Endodermal cell (in vitro differentiated cells): ENCODE measurements at places on chromosomes 12 and 14. TPM values are rescaled to one million over a fixed set of nuclear protein-coding genes. Genes with fewer than 3 reads are reported as not detected.

GRCh38 chr12:121427556-121428050, 27.7 kb downstream of the RNF34 start:
- DNase-seq, result no peak

C12orf56 gene
- 0.48 to 1.0 TPM (median 0.77 TPM) in 3 replicates for total RNA-seq

DNA sequence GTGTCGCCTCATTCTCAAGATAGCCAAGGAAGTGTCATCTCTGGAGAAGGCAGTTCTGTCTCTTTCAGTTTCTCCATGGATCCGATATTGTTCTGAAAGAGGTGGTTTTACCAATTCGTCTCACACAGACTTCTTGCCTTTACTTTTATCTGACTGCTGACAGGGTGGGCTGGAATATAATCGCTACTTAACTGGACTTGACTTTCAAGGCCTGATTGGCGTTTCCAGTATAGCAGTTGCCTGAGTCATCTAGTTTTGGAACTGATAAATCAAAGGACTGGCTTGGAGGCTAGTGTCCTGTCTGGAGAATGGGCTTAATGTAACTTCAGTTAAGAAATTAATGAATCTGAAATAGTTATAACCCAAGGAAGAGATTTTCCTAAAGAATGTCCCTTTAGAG, 21.6 kb downstream of the PRKCH start:
- no peak for DNase-seq

DNA sequence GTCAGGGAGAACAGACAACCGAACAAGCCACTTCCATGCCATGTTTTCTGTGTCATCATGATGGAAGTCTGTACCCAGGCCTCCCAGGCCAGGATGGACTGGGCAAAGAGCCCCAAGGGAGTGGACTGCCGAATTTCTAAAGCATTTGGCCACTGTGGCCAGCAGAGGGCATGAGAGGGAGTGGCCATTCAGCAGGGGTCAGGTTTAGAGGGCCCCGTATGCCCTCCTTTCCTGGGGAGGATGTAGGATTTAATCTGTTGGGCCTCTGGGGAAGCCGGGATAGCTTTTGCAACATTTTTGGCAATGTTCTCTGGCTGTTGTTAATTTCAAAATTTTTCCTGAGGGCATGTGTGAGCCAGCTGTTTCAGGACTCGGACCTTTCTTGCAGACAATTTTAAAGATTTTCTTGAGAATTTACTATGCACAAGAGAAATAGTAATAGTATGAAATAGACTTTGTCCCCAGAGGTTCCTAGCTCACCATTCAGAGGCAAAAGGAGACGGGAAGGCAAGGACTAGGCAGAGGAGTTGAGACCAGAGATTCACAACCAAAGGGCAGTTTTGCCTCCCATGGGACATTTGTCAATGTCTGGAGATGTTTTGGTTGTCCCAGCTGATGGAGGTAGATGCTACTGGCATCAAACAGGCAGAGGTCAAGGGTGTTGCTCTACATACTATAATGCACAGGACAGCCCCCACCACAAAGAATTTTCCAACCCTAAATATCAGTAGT, 18.0 kb downstream of the ACACB start:
- peak; percentile 91 for DNase-seq

KCNA5 gene
- 0.09 TPM in 1 of 2 replicates, not detected in the other for total RNA-seq

DNA sequence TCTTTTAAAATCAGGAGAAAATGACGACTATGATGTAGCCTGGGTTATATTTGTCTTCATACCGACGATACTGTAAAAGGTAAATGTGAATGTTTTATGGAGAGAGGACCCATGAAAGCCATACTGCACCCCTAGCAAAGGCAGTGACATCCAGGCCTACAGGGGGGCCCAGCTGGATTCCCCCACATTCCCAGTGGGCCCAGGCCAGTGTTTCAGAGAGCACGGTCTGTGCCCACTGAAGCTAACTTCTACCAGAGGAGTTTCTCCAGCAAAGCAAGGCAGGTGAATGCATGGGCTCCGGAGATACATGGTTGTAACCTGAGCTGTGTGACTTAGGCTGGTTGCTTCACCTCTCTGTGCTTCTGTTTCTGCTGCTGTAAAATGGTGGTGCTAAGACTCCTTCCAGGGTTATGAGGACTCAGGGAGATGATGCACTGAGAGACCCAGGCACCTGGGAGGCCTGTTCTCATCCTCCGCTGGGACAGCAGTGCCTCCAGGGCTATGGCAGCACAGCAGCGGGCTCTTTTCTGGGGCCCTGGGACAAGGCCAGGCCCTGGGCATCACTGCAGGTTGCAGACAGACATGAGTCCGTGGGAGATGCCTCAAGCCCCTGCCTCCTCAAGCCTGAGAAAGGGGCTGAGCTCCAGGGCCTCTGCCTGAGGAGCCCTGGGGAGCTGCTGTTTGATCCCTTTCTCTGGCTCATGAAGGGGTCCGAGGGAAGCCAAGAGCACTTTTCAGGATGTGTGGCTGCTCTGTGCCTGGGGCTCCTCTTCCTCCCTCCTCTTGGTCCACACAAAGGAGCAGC, 73.7 kb downstream of the SERPINA3 start:
- DNase-seq, result no peak

KCNK13 gene
- total RNA-seq, result 1.3 and 1.4 TPM in 2 replicates

GRCh38 chr12:28114488-28114887, 75.8 kb upstream of the CCDC91 start:
- no peak for DNase-seq

DNA sequence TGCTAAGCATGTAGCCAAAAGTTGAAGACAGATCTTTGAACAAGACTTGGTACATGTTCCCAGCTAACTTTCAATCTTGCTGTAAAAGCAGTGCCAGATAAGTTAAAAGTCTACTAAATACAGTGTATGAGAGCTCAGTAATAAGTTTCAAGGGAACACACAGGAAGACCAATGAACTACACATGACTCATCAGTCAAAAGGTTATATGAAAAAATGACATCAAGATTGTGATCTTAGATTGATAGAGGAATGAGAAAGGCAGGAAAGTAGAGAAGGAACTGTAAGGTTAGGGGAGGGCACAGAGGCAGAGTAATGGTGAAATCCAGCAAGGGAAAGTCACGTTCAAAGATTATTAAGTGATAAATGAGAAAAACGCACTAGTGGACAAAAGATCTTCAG, 249.9 kb upstream of the FLRT2 start:
- DNase-seq, result no peak

GRCh38 chr12:97097734-97098133, 190.7 kb downstream of the NEDD1 start:
- DNase-seq, result peak; percentile 55

DNA sequence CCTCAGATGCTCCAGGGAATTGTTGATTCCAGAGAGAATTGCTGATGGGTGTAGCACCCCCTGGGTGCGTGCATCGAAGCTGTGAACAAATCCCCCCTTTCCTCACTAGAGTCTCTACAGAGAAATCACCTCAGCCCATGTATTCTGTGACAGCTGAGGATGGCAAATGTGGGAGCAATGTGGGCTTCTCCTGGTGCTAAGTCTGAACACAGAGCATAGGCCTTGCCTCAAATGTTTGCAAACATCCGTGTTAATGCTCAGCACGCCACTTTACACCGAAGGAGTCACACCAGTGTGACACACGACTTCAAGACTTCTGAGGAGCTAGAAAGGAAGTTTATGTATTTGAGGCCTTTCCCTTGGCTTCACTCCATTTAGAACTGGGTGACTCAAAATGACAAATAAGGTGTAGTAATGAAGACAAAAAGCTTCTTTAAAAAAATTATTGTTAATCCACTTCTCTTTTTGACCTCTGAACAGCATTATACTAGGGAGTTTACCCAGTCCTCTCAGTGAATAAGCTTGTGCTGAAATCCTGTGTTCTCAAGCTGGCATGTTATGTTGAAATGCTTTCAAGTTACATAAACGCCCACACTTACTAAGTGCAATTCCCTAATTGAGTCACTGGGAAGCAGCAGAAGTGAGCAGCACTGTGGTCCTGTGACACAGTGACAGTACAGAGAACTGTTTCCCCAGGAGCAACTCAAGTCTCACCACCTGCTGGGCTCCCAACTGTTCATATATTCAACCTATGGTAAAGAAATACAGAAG, 92.9 kb downstream of the FAR2 start:
- DNase-seq, result peak; percentile 81

- DNase-seq, result no peak
Measured at GRCh38 chr14:92704036-92704804, 44.2 kb downstream of the LGMN start.

DNA sequence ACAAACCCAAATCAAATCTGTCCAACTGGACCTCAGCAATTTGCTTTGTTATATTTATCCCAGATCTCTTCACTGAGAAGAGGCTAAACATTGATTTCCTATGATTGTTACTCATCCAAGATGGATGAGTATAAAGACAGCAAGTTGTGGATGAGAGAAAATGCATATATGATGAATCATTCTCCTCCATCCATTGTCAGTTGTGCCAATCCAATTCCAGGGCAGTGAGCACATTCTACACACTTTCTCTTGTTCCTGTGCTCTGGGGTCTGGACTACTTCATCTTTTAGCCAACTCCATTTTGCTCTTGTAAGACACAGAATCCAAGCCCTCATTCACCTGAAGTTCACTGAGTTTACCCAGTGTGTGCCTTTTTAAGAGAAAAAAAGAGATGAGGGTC, 105.7 kb downstream of the GCH1 start:
- no peak for DNase-seq

DNA sequence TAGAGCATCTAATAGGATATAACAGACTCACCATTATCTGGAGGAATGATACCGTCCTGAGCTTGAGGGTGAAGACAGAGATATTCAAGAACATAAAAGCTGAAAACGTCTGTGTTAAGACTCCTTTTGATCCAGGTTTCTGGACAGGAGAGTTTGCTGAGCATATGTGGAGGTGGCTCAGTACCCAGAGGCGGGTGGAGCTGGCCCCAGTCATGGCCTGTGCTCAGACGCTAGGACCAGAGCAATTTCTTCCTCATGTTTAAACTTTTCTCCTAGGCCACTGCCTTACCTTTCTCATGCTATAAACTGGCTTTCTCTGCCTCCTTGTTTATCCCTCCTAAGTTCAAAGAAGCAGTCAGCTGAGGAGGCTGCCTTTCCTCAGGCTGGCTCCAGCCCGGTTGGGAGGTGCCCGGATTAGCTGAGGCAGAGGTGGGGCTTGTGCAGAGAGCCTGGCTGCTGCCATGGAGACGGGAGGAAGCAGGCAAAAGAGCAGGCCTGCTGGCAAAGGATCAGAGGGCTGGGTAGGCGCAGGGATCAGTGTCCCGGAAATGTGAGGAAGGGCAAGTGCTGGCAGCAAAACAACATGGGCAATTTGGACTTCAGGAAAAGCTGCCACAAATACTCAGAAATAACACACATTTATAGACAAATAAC, 13.7 kb downstream of the COA8 start:
- peak; percentile 80 for DNase-seq

- DNase-seq, result no peak
Measured at GRCh38 chr12:12387501-12387900, 30.6 kb downstream of the BORCS5 start.

GRCh38 chr12:109447482-109447881, 29.6 kb downstream of the KCTD10 start:
- DNase-seq, result no peak

PPP1R3E gene
- 3.9 and 5.7 TPM in 2 replicates for total RNA-seq

GRCh38 chr14:33767586-33768457, 183.1 kb downstream of the EGLN3 start:
- DNase-seq, result no peak

- DNase-seq, result peak; percentile 62
Measured at GRCh38 chr14:72708708-72709475, 185.0 kb downstream of the DPF3 start.

DNA sequence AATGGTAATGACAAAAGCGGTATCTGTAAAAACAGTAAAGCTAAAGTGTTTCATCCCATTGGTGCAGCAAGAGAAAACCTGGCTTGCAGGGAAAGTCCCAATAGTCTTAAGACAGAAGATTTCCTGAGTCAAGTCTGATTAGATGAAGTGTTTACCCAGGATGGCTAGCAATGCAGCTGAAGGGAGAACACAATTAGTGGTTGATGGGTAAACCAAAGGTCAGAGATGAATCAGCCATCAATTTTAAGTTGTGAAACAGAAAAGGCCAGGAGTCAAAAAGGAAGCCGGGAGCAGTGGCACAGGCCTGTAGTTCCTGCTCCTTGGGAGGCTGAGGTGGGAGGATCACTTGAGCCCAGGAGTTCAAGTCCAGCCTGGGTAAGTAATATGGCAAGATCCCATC, 52.6 kb downstream of the SEC23A start:
- DNase-seq, result no peak

- DNase-seq, result no peak
Measured at GRCh38 chr12:18828987-18829386, 91.1 kb downstream of the CAPZA3 start.
